Esophagus squamous epithelium (tissue), 5 donors: ENCODE measurements at places on chromosomes 7 and 10.

DNA sequence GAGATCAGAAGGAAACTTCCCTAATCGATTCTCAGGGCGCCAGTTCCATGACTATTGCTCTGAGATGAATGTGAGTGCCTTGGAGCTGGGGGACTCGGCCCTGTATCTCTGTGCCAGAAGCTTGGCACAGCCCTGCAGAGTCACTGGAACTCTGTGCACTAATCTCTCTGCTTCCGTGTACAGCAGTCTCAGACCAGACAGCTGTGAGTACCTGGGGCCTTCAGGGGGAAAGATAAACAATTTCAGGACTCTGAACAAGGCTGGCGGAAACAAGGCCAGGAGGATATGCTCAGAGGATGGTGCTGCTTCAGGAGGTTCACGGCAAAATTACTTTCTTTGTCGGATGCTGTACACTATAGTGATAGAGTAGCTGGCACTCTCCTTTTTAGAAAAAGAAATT lies 131.7 kb upstream of the PRSS58 start:
- no peak overlapping the region for H3K4me3 ChIP-seq
- DNase-seq: no peak
- peaks cover 5% of the 10 kb centered on the region for H3K4me1 ChIP-seq
- H3K36me3 ChIP-seq: no peaks in the 10 kb centered on the region
- no peaks in the 10 kb centered on the region for H3K27me3 ChIP-seq

DNA sequence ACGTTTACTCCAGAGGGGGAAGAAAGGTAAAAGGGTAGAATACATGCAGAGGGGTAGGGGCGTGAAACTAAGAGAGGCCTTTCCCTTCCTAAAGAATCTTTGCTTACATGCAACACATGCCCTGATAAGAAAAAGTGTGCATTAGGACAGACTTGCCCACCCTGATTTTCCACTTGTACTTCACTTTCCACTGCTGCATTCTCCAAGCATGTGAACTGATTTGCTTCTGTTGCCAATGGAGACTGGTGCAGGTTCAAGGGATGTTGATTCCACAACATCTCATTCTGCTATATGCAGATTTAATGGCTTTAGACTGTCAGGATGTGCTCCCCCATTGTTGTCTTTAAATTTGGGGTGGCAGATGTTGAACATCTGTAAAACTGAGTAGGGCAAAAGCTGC lies 237.5 kb upstream of the TCF7L2 start:
- H3K4me3 ChIP-seq: no peak overlapping the region
- no peaks in the 10 kb centered on the region for H3K4me1 ChIP-seq
- H3K27me3 ChIP-seq: no peaks in the 10 kb centered on the region
- H3K36me3 ChIP-seq: no peaks in the 10 kb centered on the region

DNA sequence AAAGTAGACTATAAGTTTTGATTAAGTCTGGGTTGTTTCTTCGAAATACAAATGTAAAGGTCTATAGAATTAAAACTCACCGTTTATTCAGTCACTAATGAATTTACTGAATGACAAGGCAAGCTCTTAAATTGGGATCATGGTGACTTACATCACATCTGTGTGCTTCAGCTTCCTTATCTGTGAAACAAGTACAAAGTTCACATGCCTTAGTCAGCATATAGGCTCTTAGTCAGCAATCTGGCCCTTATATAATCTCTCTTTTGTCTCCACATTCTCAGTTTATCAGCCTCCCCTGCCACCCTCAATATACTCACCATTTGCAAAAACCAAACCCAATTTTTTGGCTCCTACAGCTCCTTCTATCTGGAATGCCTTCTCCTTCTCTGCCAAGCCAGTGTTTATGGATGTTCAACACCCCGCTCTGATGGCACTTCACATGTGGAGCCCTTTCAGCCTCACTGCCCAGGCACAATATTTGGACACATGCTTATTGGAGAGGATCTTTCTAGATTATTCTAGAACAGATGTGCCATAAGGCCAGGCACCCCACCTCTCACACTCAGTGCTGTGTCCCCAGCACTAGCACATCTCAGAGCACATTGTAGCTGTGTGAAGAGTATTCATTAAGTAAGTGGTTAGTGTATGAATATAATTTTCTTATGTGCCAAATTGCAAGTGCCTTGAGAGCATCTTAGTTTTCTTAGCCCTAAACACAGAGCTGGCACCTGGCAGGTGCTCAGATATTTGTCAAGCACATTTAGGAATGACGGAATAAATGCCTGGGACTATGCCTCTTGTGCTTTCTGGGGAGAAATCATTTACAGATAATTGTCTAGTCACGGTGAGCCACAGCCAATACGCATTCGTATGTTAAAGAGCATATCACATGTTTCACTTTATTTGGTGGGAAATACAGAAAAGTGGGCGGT lies 9.8 kb upstream of the LAMB1 start:
- peaks cover 38% of the 10 kb centered on the region for H3K4me1 ChIP-seq
- H3K4me3 ChIP-seq: no peak overlapping the region
- no peaks in the 10 kb centered on the region for H3K27me3 ChIP-seq
- DNase-seq: no peak
- H3K36me3 ChIP-seq: no peaks in the 10 kb centered on the region

GRCh38 chr7:8063706-8064297 lies 95.2 kb downstream of the GLCCI1 start:
- no peaks in the 10 kb centered on the region for H3K27me3 ChIP-seq
- no peak for DNase-seq
- H3K36me3 ChIP-seq: no peaks in the 10 kb centered on the region
- H3K4me1 ChIP-seq: no peaks in the 10 kb centered on the region
- H3K4me3 ChIP-seq: no peak overlapping the region

DNA sequence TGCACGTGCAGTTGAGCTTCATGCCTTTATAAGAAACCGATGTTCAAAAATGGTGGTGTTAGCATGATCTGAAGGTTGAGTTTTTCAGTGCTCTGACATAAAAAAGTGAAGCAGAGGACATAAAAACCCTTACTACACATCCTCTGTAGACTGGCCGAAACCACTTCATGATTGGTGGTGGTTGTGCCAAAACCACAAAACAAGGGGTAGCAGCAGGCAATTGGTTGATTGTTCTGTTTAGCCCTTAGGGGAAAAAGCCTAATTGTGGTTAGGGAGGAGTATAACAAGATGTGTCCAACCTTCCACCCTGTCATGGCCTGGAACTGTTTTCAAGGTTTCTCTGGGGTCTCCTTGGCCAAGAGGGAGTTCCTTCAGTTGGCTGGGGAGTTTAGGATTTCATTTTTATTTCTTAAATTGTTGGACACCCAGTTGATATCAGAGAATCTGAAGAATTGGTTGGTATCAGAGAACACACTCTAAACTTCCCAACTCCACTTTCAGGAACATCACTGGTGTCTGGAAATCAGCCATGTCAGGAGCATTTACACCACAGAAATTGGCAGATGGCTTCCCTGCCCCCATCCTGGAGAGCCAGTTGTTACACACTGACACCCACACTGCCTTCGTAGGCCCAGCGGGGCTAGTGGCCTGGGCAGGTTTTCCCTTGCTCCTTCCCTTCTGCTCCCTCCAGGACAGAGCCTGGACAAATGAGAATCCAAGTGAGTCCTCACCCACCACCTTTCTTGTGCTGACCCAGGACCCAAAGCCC lies 18.8 kb downstream of the MRPS24 start:
- no peak for DNase-seq
- H3K4me1 ChIP-seq: no peaks in the 10 kb centered on the region
- H3K27me3 ChIP-seq: no peaks in the 10 kb centered on the region
- H3K36me3 ChIP-seq: no peaks in the 10 kb centered on the region

DNA sequence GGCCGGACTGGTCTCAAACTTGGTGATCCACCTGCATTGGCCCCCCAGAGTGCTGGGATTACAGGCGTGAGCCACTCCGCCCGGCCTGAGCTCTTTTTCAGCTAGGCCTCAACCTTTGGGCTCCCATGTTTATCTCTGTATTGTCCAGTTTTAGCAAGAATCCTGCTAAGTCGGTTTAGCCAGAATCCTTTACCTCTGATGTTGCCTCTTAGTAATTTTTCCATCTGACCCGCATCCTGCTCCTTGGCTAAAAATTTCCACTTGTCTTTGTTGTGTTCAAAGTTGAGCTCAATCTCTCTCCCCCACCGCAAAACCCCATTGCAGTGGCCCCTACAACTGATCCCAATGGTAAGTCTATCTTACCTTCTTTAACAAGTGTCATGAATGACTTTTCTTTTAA lies 20.7 kb upstream of the ST7 start:
- no peaks in the 10 kb centered on the region for H3K27me3 ChIP-seq
- no peaks in the 10 kb centered on the region for H3K4me1 ChIP-seq
- no peak overlapping the region for H3K27ac ChIP-seq
- H3K36me3 ChIP-seq: no peaks in the 10 kb centered on the region

- H3K27me3 ChIP-seq: no peaks in the 10 kb centered on the region
- no peak overlapping the region for H3K27ac ChIP-seq
- H3K4me3 ChIP-seq: no peak overlapping the region
- no peaks in the 10 kb centered on the region for H3K4me1 ChIP-seq
Measured at GRCh38 chr10:93219347-93219746, 145.7 kb downstream of the CYP26A1 start.

- no peak overlapping the region for H3K27ac ChIP-seq
- no peaks in the 10 kb centered on the region for H3K4me1 ChIP-seq
- H3K36me3 ChIP-seq: no peaks in the 10 kb centered on the region
- no peaks in the 10 kb centered on the region for H3K27me3 ChIP-seq
- DNase-seq: no peak
Measured at GRCh38 chr10:106506526-106507283, 657.8 kb downstream of the SORCS1 start.

- DNase-seq: no peak
- H3K27me3 ChIP-seq: no peaks in the 10 kb centered on the region
- no peak overlapping the region for H3K4me3 ChIP-seq
- no peaks in the 10 kb centered on the region for H3K4me1 ChIP-seq
- H3K27ac ChIP-seq: no peak overlapping the region
Measured at GRCh38 chr7:112116358-112116757, 89.8 kb downstream of the DOCK4 start.

DNA sequence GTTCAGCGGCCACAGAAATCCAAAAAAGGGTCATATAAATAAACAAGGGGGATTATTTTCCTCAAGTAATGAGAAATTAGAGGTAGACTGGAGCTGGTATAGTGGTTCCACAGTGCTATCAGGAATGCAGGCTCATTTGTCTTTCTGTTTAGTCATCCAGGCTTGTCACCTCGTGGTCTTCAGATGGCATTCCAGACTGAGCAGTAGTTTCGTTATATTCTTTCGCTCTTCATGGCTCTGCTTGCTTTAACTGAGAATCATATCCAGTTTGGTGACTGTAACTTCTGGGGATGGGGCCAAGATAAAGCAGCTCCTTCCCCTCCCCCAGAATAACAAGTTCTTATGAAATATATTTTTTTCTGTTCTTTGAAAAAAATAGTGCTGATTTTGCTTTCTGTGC lies 9.5 kb downstream of the ANKIB1 start:
- H3K4me1 ChIP-seq: peaks cover 4% of the 10 kb centered on the region
- no peaks in the 10 kb centered on the region for H3K36me3 ChIP-seq
- no peak overlapping the region for H3K4me3 ChIP-seq
- H3K27me3 ChIP-seq: no peaks in the 10 kb centered on the region
- no peak overlapping the region for H3K27ac ChIP-seq

GRCh38 chr10:1358860-1359625 lies 302.9 kb downstream of the WDR37 start:
- no peak for DNase-seq
- no peak overlapping the region for H3K27ac ChIP-seq
- H3K36me3 ChIP-seq: no peaks in the 10 kb centered on the region
- H3K4me3 ChIP-seq: no peak overlapping the region
- no peaks in the 10 kb centered on the region for H3K27me3 ChIP-seq

- H3K27ac ChIP-seq: peak overlapping the region; percentile 39
- no peak for DNase-seq
- no peaks in the 10 kb centered on the region for H3K27me3 ChIP-seq
- H3K36me3 ChIP-seq: no peaks in the 10 kb centered on the region
Measured at GRCh38 chr7:137944168-137944567, 57.7 kb downstream of the CREB3L2 start.

DNA sequence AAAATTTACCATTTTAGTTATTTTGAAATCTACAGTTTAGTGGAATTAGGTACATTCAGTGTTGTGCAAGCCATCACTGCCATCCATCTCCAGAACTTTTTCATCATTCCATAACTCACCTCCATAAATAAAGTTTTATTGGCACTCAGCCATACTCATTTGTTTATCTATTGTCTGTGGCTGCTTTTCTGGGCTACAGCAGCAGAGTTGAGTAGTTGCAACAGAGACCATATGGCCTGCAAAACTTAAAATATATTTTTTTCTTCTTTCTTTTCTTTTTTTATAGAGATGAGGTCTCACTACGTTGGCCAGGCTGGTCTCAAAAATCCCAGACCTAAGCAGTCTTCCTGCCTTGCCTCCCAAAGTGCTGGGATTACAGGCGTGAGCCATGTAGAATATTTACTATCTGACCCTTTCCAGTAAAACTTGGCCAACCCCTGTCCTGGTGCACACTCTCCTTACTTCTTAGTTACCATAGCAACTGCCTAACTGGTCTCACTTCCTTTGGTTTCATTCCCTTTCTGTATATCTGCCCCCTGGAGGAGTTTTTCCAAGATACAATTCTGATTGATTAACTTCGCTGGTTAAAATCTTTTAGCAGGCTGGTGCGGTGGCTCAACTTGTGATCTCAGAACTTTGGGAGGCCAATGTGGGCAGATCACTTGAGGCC lies 133.2 kb downstream of the CUX1 start:
- H3K27ac ChIP-seq: peak overlapping the region; percentile 28
- H3K27me3 ChIP-seq: no peaks in the 10 kb centered on the region
- H3K4me3 ChIP-seq: no peak overlapping the region
- DNase-seq: no peak

DNA sequence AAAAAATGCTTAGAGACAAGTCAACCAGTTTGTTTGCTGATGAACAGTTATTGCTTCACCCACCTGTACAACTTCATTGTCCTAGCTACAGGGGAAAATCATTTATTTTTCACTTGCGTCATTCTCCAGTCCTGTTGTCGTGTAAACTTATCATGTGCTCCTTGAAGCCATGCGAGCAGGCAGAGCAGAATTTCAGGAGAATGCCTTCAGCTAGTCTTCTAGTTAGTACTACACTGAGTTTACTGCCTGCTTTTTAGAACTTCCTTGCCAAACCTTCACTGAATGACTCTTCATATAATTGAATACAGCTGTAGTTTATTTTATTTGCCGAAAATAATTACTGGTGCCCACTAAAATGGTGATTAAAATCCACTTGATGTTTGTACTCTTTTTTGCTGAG lies 15.6 kb downstream of the RPA3 start:
- no peaks in the 10 kb centered on the region for H3K27me3 ChIP-seq
- H3K4me1 ChIP-seq: peaks cover 30% of the 10 kb centered on the region
- DNase-seq: no peak
- H3K27ac ChIP-seq: no peak overlapping the region
- no peaks in the 10 kb centered on the region for H3K36me3 ChIP-seq

- H3K4me3 ChIP-seq: no peak overlapping the region
- no peaks in the 10 kb centered on the region for H3K27me3 ChIP-seq
- DNase-seq: no peak
- H3K27ac ChIP-seq: no peak overlapping the region
- H3K36me3 ChIP-seq: no peaks in the 10 kb centered on the region
Measured at GRCh38 chr10:77964811-77965210, 38.3 kb upstream of the DLG5 start.
